ENCODE measurements at places on chromosomes 7 and 10.

- DNase-seq, result peak; percentile 76
Measured at GRCh38 chr10:95289003-95289920, 1.5 kb downstream of the PDLIM1 start.

GRCh38 chr10:3986493-3987142 is 201.6 kb upstream of the KLF6 start:
- no peak for DNase-seq

- no peak for DNase-seq
Measured at GRCh38 chr10:24645784-24646183, 77.9 kb downstream of the ARHGAP21 start.

GRCh38 chr7:52120912-52121311 is 804.3 kb upstream of the COBL start:
- DNase-seq, result no peak

GRCh38 chr7:88429382-88429781 is 122.7 kb upstream of the STEAP4 start:
- peak; percentile 12 for DNase-seq

- no peak for DNase-seq
Measured at GRCh38 chr10:119657725-119658124, 6.5 kb downstream of the BAG3 start.

DNA sequence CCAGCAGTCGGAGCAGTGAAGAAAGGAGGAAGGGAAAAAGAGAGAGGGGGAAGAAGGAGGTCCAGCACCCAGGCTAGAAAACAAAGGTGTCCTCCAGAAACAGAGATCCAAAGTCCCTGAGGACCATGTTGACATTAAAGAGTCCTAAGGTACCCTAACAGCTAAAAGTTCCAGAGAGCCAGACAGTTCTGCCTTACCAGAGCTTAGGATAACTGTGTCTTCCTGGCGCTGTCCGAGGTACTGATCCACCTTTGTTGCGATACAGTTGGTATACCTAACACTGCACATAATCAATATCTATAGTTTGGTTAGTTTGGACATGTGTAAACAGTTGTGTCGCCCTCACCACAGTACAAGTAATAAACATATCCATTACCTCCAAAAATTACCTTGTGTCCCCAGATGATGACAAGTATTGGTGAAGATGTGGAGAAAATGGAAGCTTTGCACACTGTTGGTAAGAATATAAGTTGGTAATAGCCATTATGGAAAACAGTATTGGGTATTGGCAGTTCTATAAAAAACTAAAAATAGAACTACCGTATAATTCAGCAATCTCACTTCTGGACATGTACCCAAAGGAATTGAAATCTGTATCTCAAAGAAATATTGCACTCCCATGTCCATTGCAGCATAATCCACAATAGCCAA is 59.8 kb downstream of the GRID1 start:
- peak; percentile 34 for DNase-seq

DNA sequence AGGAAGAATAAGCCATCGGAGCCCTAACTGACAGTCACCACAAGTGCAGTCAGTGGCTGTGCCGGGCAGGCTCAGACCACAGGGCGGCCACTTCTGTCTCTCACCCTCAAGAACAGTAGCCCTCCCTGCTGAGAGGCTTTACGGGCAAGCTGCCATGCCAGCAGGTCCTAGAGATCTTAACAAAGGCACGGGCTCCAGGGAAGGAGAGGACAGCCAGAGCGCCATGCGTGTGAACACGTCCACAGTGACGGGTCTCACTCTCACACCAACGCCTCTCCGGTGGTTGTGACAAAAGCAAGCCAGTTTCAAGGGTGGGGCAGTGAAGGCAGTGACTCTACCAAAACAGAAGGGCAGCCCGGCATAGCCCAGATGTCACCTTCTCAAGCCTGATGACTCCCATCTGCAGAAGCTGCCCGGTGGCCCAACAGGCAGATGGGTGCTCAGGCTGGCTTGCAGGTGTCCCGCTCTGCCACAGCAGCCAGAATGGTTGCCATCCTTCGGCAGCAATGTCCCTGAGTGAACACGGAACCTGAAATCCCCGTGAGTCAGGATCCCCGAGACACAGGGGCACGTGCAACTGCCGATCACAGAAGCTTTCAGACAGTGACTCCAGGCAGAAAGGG is 102.0 kb downstream of the FAM53B start:
- DNase-seq, result no peak

DNA sequence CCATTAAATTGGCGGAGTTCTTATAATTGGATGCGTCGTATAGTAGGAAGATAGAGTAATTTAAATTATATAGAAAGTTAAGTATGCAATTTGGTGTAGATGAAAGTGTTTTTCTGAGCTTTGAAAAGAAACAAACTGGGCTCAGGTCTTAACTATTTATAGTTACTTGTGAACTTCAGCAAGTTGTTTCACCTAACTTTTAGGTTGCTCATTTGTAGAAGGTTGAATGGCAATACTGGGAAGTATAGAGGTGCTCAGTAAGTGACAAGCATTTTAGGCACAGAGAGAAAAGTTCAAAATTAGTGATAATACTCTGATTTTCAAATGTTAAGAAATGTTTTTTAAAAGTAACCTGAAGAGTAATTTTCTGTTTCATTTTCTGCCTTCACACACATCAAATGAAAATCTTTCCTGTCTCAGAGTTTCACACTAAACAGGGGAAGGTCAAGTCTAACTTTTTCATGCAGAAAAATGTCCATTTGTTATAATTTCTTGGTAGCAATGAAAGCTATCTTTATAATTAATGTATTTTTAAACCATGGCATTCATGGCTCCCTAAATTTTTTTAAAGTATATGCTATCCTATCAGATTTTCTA is 146.5 kb downstream of the PHF14 start:
- DNase-seq, result no peak

DNA sequence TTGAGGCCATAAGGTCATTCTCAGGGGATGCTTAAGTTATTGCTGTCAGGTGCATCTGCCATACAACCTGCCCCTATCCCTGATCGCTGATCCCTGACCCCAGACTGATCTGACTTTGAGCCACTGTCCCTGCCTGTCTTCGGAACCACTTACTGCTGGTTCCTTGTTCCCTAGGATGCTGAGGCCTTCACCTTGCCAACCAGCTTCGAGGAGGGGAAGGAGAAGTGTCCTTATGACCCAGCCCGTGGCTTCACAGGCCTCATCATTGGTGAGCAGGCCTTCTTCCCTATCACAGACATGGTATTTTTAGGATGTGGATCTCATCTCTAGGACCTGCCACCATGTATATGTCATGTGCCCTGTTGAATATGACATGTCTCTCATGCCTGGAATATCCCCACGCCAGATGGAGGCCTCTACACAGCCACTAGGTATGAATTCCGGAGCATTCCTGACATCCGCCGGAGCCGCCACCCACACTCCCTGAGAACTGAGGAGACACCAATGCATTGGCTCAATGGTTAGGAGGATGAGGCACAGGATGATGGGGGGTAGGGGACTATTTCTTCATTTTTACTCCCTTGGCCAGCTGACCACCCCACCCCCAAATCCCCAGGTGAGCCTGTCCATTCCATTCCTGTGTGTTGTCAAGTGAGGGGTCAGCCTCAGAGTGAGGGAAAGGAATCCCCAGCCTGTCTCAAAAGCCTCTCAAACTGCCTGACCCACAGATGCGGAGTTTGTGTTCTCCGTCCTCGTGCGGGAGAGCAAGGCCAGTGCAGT is 9.0 kb downstream of the MRPL43 start:
- DNase-seq, result no peak
